NCI-H82 (cell line): ENCODE measurements at places on chromosomes 11 and 22.
A peak's percentile ranks its signal among the peaks of the same experiment; 100 is the strongest.

GRCh38 chr11:46489656-46490560 lies 98.3 kb upstream of the CHRM4 start:
- peak; percentile 76 for DNase-seq

DNA sequence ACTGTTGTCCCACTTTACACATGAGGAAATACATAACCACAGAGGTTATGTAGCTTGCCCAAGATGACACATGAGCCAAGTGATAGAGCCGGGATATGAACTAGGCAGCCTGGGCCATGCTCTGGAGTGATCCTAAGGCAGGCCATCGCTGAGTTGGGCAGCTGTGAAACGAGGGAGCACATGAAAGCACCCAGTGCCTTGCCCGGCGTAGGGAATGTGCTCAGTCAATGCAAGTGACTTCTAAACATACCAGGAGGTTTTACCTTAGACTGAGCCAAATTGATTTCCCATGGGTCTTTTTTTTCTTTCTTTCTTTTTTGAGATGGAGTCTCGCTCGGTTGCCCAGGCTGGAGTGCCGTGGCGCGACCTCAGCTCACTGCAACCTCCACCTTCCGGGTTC lies 10.5 kb downstream of the GRIK4 start:
- DNase-seq = no peak

DNA sequence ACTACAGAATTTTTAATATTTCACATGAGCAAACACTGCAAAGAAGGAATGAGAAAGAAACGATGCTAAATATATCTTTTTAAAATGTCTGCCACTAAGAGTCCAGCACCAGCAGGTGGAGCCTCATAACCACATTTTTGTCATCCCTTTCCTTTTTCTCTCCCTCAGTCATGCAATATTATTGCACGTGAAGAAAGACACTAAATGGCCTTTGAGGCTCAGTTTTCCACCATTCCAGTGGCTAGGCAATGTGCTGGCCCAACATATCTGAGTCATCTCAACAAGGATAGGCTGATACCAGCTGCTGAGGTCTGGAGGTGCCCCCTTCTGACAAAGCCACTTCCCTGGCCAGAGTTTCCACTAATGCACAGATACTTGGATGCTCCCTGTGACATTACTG lies 1.8 kb downstream of the ALKBH8 start:
- peak; percentile 40 for DNase-seq

- DNase-seq = no peak
Observed at GRCh38 chr11:14657841-14658240, 14.2 kb downstream of the PDE3B start.

- no peak for DNase-seq
Observed at GRCh38 chr11:16818284-16818683, 79.8 kb downstream of the C11orf58 start.

GRCh38 chr11:77039491-77040400 lies 5.5 kb downstream of the B3GNT6 start:
- DNase-seq = peak; percentile 17

GRCh38 chr11:134460881-134461280 lies 48.8 kb upstream of the B3GAT1 start:
- no peak for DNase-seq

DNA sequence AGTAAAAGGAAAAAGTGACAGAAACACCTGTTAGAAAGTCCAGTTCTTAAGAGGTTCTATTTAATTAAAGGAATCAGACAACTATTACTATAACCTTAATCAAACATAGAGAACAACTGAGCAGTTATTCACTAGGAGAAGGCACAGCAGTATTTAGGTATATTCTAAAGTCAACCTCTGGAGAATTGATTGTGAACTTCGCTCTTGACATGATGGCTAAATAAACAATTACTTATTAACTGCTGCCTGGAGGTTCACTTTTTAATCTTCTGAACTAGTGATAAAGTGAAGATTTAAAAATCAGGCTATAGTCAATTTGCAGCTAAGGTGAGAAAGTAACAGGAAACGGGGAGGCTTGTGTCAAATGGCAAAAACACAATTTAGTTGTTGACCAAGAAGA lies 557.3 kb downstream of the FAM181B start:
- DNase-seq = no peak

DNA sequence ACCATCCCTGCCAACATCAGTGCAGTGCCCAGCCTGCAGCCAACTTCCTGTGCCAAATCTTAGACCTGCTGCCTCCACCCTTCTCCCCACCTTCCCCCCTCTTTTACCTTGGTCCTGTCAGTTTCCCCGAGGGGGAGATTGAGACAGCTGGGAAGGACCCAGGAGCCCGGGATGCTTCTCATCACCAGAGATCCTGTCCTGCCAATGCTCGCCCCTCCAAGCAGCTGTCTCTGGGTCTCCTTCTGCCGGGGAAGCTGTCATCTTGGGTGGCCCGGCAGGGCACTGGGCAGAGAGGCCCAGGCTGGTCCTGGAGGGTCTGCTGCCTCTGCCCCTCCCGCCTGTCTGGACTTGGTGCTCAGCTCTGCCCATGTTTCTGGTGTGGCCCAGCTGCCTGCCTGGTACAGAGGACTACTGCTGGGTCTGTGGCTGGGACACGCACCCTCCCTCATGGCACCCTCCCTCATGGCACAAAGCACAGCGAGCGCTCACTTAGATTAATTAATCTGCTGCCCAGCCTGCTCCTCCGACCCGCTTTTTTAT lies 60.4 kb upstream of the THY1 start:
- DNase-seq = no peak

- DNase-seq = no peak
Observed at GRCh38 chr11:105033781-105034180, 1.2 kb downstream of the CASP1 start.

GRCh38 chr11:67405196-67405567 lies 1.3 kb downstream of the TBC1D10C start:
- no peak for DNase-seq

- DNase-seq = no peak
Observed at GRCh38 chr11:71097506-71098240, 154.7 kb downstream of the SHANK2 start.

- peak; percentile 51 for DNase-seq
Observed at GRCh38 chr11:80627364-80627763, 1186.5 kb upstream of the TENM4 start.

DNA sequence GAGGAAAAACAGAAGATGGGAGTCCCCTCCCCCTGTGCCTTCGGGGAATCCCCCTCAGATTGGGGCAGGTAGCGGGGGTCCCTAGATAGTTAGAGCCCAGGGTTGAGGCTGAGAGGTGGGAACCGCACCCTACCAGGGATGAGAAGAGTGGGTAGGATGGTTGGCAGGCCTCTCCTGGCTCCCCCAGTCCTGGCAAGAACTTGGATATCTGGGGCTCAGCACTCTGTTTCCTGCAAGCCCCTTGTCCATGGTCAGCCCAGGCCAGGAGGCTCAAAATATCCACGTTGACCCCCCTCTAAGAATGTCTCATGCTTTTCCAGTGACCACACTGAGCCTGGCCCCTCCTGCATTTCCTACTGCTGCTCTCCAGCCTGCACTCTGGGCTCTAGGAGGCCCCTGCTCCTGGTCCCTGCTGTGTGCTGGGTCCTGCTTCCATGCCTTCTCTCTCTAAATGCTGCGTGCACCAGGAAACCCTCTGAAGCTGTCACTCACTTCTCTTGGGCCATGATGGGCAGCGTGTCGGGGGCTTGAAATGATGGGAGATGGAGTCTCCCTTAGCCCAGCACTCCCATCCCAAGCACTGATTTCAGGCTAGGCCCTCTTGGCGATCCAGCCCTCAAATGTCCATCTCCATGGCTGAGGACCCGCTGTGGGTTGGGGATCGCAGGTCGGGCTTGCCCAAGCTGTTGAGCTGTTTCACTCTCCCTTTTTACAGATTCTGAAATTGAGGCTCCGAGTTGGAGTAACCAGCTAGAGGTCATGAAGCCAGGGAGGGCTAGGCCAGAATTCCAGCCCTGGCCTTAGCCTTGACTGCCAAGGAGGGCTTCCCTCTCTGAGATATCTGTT lies 2.0 kb downstream of the MAP3K11 start:
- no peak for DNase-seq

GRCh38 chr11:129620237-129621104 lies 195.2 kb upstream of the TMEM45B start:
- no peak for DNase-seq

DNA sequence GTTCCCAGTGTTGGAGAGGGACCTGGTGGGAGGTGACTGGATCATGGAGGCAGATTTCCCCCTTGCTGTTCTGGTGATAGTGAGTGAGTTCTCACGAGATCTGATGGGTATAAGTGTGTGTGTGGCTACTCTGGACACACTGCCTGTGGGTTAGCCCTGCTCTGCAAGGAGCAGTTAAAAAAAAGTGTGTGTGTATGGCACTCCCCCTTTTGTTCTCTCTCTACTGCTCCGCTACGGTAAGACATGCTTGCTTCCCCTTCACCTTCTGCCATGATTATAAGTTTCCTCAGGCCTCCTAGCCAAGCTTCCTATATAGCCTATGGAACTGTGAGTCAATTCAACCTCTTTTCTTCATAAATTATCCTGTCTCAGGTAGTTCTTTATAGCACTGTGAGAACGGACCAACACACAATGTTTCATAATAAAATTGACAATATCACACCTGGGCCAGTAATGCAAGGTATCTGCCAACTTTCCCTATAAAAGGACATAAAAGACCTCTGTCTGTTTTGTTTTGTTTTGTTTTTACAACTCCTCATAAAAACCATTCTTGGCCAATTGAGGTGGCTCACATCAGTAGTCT lies 20.2 kb downstream of the CLTCL1 start:
- DNase-seq = no peak

GRCh38 chr11:56700242-56700913 lies 1.5 kb downstream of the OR9G1 start:
- DNase-seq = no peak

- DNase-seq = no peak
Observed at GRCh38 chr11:99881610-99882009, 805.5 kb upstream of the ARHGAP42 start.

DNA sequence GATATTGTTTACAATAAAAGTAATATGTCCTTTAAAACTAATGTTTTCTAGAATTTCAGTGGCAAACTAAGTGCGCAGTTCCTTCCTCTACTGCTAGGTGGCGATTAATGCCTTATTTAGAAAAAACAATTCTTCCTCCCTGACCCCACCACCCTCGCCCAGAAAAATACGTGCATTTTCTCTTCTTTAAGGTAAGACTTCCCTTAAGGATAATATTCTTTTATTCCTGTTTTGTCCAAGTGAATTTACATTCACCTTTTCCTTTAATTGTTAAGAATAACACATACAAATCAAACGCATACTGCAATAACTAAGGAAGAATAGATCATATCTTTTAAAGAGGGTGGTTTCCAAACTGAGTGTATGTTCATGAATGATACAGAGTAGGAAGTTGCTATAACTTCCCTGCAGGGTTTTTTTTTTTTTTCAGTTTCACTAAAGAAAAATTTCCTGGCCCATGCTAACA lies 17.0 kb upstream of the PSMA1 start:
- DNase-seq = peak; percentile 60

DNA sequence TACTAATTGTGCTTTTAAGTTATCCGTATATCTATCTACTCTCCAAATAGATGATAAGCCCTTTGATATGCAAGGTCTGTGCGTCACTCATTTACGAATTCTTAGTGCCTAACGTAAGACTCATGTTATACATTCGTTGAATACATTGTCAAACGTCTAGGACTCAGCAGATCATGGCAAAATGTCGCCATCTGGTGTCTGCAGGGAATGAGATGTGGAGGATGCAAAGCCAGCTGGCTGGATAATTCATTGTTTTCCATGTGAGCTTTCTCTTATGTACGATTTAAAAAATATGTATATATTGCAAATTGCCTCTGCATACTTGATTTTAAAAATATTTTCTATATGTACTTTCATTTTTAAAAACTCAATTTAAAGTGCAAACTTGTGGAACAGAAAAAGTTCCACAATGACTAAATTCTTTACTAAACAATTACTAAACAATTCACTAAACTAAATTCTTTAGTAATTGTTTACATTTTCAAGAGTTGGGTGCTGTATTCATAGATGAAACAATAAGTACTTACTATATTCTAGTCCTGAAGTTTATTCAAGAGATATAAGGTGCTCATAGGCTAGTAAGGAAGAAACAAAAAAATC lies 33.8 kb downstream of the ZNF202 start:
- peak; percentile 87 for DNase-seq

- no peak for DNase-seq
Observed at GRCh38 chr22:27576413-27576812, 225.1 kb downstream of the MN1 start.

DNA sequence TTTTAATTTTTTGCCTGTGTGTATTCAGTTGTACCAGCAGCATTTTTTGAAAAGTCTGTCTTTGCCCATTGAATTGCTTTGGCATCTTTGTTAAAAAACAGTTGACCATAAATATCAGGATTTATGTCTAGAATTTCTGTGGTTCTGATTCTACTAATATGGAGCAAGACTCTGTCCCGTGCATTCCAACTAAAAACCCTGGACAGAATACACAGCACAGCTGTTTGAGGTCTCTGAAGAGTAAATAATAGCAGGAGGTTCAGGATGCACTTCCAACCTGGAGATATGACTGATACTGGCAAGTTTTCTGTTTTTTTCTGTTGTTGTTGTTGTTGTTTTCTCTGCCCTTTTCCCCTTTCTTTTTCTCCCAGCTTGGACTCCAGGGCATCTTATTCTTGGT lies 141.9 kb downstream of the TMEM135 start:
- no peak for DNase-seq

GRCh38 chr22:28093711-28094110 lies 174.7 kb upstream of the PITPNB start:
- no peak for DNase-seq

GRCh38 chr11:14413307-14414069 lies 54.5 kb upstream of the RRAS2 start:
- DNase-seq = peak; percentile 21

- no peak for DNase-seq
Observed at GRCh38 chr11:65286686-65287085, 24.9 kb downstream of the POLA2 start.

- no peak for DNase-seq
Observed at GRCh38 chr22:42632096-42632495, 8.3 kb downstream of the ATP5MGL start.

GRCh38 chr11:104798789-104799188 lies 99.5 kb downstream of the CASP12 start:
- no peak for DNase-seq

DNA sequence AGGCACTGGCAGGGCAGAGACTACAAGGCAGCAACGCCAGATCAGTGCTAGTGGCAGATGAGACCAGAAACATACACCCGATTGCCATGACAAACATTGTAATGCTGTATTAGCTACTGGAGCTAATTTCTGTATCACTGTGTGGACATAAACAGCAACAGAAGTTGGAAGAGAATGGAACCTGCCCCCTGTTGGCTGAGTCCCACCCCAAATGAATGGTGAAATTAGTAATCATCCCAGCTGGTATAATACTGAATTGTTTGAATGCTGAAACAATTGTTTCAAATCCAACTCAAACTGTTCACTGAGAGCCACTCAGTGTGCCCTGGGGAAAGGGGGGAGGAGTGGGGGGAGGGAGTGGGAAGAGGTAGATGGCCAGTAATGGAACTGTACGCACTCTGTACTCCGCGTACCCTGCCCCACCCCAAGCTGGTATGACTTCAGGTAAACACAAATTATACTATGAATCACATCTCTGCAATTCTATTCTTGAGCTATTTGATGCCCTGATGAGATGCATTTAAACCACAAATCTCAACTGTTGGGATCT lies 11.2 kb upstream of the BIRC3 start:
- DNase-seq = no peak
